ENCODE measurements at places on chromosomes 16 and 17.

GRCh38 chr16:69240331-69240730 is 53.4 kb downstream of the SNTB2 start:
- DNase-seq = no peak

GRCh38 chr16:83899272-83899897 is 470 bp downstream of the MLYCD start:
- DNase-seq = no peak

- DNase-seq = no peak
Observed at GRCh38 chr16:1972490-1972877, 631 bp downstream of the TBL3 start.

DNA sequence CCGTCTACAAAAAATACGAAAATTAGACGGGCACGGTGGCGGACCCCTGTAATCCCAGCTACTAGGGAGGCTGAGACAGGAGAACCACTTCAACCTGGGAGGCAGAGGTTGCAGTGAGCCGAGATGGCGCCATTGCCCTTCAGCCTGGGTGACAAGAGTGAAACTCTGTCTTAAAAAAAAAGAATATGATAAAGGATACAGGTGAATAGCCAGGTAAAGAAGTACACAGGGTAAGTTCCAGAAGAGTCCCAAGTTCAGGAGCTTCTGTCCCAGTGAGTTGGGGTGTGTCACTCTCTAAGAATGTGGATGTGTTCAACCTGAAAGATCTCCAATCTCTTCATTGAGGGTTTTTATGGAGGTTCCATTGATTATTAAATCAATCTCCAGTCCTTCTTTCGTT is 6.8 kb downstream of the TMC5 start:
- DNase-seq = no peak

DNA sequence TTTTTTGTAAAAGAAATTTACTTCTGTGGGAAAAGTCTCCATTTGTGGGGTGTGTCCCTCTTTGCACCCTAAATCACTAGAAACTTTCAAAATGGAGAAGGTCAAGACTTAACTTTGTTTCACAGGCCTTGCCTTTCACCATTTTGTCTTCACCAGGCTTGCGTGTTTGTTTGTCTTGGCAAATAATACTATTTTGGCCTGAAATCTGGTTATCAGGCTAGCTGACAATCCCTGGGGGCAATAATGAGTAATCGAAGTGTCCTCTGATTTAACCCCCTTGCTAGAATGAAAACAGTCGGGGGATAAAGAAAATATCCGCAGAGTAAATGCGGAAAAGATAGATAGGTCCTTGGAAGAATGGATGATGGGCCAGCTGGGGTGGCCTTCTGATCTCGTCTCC is 34.5 kb downstream of the SLC39A11 start:
- DNase-seq = no peak

GRCh38 chr16:2826591-2827373 is 3.3 kb upstream of the ZG16B start:
- DNase-seq = no peak

GRCh38 chr16:2142942-2143877 is 5.2 kb upstream of the RAB26 start:
- no peak for DNase-seq

- DNase-seq = no peak
Observed at GRCh38 chr17:70810609-70811008, 641.3 kb downstream of the KCNJ2 start.

- no peak for DNase-seq
Observed at GRCh38 chr17:44005527-44006271, 1.3 kb downstream of the NAGS start.

GRCh38 chr16:84785843-84786581 is 33.8 kb upstream of the CRISPLD2 start:
- DNase-seq = no peak

DNA sequence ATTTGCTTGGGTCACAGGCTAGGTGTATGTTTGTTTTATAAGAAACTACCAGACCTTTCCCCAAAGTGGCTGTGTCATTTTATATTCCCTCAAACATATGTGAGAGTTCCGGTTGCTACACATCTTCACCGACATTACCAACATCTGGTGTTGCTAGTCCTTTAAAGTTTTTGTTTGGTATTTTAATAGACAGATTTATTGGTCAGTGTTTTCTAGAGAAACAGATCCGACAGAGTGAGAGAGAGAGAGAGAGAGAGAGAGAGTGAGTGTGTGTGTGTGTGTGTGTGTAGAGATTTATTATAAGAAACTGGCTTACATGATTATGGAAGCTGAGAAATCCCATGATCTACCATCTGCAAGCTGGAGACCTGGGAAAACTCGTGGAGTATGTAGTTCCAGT is 31.0 kb downstream of the LDHD start:
- DNase-seq = no peak

- DNase-seq = no peak
Observed at GRCh38 chr17:47846716-47847340, 4.1 kb downstream of the SP6 start.

DNA sequence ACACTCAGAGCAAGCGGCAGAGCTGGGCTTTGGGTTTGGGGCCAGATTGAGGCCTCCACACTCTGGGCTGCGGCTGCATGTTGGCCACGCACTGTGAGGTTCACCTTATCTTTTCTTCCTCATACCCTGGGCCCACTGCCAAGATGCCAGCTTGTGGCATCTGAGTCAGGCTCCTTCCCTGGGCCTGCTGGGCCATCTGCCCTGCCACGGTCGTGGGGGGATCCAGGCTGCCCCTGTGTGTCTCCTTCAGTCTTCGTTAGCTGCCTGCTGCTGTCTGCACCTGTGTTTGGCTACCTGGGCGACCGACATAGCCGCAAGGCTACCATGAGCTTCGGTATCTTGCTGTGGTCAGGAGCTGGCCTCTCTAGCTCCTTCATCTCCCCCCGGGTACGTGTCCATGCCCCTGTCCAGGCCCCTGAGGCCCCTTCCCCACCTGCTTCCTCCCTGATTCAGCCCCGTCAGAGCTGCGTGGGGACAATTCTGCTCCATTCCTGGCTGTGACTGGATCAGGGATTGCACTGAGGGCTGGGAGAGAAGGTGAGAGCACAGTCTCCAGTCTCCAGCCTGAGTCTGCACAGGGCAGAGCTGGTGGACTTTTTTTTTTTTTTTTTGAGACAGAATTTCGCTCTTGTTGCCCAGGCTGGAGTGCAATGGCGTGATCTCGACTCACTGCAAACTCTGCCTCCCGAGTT is 11.2 kb downstream of the SPNS3 start:
- no peak for DNase-seq

DNA sequence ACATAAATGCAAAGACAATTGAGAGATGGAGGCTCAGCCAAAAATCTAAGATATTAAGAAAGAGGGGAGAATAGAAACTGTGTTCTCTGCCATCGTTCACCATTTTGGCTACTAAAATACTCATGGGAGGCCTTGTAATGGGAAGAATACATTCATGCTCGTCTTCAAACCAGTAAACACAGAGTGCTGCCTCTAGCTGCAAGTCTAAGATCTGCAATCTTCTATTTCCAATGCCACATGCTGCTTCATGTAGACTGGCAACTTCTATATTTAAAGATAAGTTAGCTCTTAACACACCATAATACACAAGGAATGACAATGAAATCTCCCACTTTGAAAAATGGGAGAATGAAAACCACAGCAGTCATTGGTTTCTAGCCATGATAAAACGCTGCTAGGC is 387.3 kb downstream of the HS3ST3B1 start:
- no peak for DNase-seq

DNA sequence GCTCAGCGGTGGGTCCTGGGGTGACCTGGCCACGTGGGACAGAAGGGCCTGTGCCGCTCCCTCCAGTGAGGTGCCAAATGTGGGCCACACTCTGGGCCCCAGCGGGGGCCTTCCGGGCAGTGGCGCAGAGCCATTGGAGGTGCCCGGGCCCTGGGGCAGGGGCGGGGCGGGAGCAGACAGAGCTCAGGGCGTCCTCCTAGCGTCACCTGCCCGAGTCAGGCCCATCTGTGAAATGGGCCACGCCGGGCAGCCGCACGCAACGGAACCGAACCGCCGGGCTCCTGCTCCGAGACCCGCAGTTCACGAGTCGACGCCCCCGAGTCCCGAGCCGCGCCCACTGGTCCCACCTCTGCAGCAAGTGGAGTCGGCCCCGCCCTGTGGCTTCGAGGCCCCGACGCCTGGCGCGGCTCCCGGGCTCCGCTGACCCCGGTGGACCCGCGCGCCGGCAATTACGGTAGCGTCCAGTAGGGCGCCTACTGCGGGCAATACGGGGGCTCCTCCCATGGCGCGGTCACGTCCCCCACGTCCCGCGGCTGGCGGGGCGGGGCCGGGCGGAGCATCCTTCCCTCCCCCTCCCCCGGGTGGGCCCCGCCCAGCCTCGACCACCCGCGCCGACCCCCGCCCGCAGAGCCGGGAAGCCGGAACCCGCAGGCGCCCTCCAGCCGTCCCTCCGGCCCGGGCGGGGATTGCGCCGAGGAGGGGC is 1.9 kb downstream of the SLC16A3 start:
- peak; percentile 27 for DNase-seq

- DNase-seq = no peak
Observed at GRCh38 chr17:44084131-44084538, 13.6 kb downstream of the G6PC3 start.

GRCh38 chr17:59139939-59140338 is 15.0 kb downstream of the SKA2 start:
- no peak for DNase-seq

DNA sequence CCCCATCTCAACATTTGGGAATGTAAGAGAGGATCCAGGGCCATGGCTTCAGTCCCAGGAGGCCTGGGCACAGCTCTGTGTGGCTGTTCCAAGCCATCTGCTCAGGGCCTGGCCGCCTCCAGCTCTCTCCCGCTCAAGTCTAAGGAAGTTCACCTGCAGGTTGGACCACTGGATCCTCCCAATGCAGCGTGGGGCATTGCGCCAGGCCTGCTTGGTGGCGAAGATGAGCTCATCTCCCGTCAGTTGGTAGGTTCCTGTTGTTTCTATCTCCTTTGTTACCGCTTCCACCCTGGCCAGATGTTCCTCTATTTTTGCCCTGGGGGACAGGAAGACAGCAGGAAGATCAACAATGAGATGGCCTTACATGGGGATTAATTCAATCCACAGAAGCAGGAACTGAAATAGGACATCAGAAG is 17.5 kb downstream of the NOS2 start:
- DNase-seq = no peak

DNA sequence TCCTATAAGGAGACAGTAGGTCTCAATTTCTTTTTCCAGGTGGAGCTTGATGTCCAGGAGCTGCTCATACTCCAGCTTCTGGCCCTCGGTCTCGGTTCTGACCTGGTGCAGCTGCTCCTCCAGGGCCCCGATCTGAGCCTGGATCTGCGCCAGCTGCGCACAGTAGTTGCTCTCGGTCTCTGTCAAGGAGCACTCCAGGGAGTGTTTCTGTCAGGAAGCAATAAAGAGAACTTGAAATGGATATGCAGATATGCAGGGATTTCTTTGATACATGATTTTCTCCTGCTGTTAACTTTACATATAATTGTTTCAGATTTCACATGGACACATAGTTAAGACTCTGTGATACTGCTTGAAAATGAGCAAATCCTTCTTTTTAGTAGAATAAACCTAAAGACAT is 4.7 kb downstream of the KRT25 start:
- DNase-seq = no peak

DNA sequence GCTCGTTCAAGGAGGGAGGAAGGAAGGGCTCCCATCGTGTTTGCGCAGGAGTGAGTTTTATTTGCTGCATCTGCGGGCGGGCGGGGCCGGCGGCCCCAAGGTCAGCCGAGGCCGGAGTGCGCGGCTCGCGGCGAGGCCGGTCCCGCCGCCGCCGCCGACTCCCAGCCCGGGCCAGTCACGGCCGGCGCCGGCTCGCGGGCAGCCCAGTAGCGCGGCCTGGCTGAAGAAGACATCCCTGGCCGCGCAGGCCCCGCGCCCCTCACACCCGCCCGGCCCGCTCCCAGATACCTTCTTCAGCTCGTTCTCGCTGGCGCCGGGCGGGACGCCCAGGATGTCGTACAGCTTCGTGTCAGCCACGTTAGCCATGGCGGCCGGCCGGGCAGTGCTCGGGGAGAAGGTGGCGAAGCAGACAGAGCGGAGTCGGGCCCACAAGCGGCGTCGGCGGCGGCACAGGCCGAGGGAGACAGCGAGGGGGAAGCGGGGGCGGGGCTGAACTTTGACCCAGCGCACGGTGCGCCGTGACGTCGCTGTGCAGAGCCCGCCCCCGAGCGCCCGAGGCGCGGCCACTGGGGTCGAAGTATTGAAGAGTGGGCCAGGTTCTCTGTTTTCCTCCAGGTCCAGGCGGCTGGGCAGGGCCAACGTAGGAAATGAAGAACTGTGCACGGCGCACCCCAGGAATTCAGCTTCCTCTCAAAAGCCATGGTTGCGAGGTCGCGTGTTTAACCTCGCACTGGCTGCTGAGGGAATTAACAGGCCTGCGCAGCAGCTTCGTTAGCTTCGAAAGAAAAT is at the start of gene DNAJA2:
Gene DNAJA2 (minus strand): TSS at position 468 of the 789 bp plus-strand sequence. CDS start 102 bp downstream, at position 366.
- peak; percentile 71 for DNase-seq

DNA sequence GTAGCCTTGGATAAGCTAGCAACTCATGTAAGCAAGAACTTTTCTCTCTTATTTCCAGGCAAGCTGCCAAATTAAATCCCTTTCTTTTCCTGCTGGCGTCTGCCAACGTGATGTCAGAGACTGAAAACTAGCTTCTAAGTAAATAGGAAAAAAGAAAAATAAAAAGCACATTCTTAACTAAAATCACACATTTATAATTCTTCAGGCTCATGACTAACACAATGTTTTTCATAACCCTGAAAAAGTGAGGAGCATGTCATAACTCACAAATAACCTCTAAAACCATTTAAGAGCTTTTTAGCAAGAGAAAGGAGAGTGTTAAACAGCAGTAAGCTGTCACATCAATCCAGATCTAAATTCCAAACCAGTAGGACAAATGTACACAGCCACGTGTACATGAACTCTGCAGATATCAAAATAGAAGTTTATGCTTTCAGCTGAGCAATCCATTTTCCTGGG is 110.0 kb downstream of the N4BP1 start:
- DNase-seq = no peak

DNA sequence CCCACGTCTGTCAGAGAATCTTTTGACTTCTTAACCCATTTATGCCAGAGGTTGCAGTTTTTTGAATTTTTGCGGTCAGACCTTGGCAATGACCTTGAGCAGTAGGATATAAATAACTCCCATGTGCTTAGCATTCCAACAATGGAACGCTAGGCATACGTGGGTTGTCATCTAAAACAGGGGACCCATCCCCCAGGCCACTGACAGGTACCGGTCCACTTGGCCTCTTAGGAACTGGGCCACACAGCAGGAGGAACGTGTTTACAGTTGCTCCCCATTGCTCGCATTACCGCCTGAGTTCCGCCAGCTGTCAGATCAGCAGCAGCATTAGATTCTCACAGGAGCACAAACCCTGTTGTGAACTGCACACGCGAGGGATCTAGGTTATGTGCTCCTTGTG is 76.8 kb upstream of the LGALS9 start:
- DNase-seq = no peak

- no peak for DNase-seq
Observed at GRCh38 chr17:82679586-82680465, 18.7 kb downstream of the RAB40B start.

Data from GOT3 (cell line).